ENCODE measurements at places on chromosomes 7 and 10. TPM values are rescaled to one million over a fixed set of nuclear protein-coding genes. Genes with fewer than 3 reads are reported as not detected.

Gene UBE3C
- total RNA-seq = 53.9 TPM

GRCh38 chr10:103727546-103727963 is 127.8 kb downstream of the SH3PXD2A start:
- no peaks in the 10 kb centered on the region for H3K36me3 ChIP-seq
- H3K27ac ChIP-seq = no peak overlapping the region
- H3K27me3 ChIP-seq = no peaks in the 10 kb centered on the region
- H3K4me1 ChIP-seq = no peaks in the 10 kb centered on the region
- no peak for DNase-seq

Gene NFE2L3
- 4.5 TPM for total RNA-seq

Gene MEST
- total RNA-seq = 5.0 TPM

DNA sequence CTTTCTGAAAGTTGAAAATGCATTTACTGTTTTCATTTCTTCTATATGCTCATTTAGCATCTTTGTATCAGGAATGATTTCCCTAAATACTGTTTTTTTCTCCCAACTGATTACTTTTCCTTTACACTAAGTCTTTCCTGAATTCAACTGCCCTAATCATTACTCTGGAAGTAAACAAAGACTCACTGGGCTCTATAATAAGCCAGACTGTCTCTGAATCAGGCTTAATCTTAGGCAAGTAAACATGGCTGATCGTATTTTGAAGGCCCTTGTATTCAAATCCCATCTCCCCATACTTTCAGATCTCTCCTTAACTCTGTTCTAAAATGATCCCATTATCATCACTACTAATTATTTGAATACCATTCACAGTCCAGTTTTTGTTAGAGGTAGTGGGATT is 61.6 kb downstream of the PDZD8 start:
- no peak overlapping the region for H3K27ac ChIP-seq
- H3K4me1 ChIP-seq = no peaks in the 10 kb centered on the region
- no peaks in the 10 kb centered on the region for H3K27me3 ChIP-seq
- no peak for DNase-seq

Gene MRLN
- total RNA-seq = not detected

All from naive thymus-derived CD4-positive, alpha-beta T cell (primary cell).